A172 (cell line): ENCODE measurements at places on chromosomes 7 and 10.
A peak's percentile ranks its signal among the peaks of the same experiment; 100 is the strongest.

DNA sequence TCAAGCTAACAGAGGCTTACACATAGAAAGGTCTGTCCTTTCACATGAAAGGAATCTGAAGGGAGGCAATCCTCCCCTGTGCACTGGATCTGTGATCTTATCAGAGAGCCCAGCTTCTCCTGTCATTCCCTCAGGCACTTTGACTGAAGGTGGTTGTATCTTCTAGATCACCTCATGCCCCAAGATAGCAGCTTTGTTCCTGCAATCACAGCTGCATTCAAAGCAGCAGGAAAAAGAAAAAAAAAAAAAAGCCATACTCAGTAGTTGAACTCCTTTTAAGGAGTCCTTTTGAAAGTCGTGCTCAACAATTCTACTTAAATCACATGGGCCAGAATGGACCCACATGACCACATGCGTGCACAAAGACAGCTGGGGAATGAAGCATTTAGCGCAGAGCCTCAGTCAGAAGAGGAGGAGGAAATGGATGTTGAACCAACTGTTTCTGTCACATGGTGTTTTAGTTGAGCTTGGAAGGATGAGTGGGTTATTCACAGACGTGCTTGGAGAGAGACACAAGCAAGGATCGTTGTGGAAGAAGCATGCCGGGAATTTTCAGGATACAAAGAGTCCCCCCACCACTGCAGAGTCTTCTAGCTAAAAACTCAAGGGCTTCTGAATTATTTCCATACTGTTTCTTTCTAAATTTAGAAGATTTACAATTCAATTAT, 13.0 kb upstream of the PFKP start:
- DNase-seq, result no peak

GRCh38 chr7:45084336-45084735, 4.4 kb downstream of the NACAD start:
- no peak for DNase-seq

DNA sequence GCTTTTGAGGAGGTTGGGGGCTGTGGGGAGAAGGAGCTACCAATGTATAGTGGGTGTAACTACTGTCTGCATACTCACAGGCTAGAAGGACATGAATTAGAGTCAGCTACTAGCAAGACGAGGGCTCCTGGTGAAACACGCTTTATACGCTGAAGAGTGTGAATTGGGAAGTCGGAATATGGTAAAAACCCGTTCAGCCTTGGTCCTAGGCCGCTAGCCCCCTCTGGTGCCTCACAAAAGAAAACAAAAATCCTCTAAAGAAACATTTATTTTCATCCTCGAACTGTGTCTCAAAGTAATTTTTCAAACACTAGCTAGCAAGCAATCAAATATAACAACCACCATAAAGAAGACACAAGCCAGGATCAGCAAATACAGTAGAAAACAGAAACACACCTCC, 338.1 kb upstream of the SEMA3C start:
- DNase-seq, result peak; percentile 26

DNA sequence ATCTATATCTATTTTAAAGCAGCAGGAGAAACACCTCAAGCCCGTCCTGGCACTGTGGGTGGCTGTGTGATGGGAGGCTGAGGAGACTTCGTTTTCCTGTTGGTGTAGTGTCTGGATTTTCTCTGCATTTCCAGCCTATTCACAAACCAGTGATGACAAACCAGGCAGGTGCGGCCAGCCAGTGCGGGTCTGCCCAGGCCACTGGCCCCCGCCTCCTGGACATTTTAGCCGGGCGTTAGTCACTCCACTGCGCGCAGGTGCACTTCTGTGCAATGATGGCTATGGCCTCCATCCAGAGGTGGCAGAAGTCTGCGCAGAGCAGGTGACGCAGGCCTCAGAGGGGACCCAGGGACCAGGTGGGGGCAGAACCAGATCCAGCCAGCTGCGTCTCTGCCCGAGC, 64.9 kb upstream of the PITRM1 start:
- no peak for DNase-seq

DNA sequence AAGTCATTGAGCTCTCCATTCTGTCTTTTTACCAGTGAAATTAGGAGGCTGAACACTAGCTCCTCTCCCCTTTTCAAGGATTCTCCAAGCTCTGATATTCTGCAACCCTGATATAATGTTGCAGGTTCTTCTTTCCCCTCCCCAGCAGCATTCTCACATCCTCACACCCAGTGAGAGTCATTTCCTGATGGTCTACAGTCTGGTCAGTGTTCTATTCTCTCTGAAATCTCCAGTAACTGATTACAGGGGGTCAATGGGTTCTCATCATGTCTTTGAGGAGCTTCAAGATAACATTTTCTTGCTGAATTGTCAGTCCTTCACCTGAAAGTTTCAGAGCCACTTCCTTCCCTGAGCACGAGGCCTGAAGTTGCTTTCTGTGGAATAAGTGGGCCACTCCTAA, 299.4 kb downstream of the PTEN start:
- no peak for DNase-seq

GRCh38 chr10:68075550-68076004, 494 bp upstream of the HERC4 start:
- no peak for DNase-seq
